ENCODE measurements at places on chromosomes 12 and 14.
A peak's percentile ranks its signal among the peaks of the same experiment; 100 is the strongest.

GRCh38 chr12:12947902-12948301 lies 4.1 kb downstream of the GPRC5D start:
- no peak for DNase-seq

DNA sequence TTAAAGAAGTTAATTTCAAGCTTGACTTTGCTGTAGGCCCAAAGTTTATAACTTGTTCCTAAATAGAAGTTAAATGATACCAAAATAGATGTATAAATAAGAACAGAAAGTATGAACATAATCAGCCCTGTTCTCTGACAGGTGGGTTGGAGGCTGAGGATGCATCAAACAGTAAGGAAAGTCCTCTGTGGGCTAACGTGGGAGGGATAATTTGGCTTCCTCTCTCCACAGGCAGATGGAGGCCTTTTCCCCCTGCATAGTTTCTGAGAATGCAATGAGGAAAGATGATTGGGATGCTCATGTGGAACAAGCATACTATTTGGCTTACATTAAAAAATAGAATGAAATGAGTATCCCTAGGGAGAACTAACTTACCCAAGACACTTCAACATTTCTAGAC lies 56.5 kb downstream of the GARIN6 start:
- no peak for DNase-seq

GRCh38 chr12:41956353-41956752 lies 188.3 kb downstream of the GXYLT1 start:
- DNase-seq, result no peak

DNA sequence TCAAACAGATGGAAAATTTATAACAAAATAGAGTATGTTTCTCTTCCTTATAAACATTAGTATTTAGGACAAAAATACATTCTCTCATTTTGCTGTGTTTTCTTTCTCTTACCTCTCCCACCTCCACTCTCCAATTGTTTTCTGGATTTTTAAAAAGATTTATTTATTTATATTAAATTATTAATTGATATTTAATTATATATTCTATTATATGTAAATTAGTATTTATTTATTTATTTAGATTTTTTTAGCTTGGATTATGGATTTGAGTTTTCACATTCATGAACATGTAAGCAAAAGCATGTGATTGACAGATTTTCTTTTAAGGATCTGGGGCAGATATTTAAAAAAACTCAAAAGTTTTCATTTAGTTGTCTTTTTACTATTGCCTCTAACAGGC lies 35.6 kb downstream of the SCN8A start:
- no peak for DNase-seq

DNA sequence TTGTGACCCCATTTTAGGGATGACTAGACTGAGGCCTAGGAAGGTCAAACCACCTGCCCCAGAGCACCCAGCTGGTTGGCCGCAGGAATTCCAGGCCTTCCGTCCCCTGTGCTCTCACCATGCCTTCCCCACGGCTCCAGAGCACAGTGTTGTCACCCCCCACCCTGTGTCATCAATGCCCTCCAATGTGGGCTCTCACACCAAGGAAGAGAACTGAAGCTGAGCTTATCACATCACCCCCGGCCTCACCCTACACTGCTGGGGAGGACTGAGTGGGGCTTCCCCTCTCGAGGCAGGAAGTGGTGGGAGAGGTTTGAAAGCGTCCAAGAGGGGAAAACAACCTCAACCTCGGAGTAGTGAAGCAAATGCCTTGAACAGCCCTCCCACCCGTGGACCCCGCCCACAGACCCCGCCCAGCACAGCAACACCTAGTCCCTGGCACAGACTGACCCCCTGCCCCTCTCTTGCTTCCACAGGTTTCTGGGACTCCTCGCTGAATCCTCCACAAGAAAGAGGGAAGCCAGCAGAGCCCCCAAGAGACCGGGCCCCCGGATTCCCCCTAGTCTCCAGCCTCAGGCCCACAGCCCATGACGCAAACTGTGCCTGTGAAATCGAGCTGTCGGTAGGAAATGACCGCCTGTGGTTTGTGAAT lies 97.2 kb downstream of the LGMN start:
- DNase-seq, result no peak

DNA sequence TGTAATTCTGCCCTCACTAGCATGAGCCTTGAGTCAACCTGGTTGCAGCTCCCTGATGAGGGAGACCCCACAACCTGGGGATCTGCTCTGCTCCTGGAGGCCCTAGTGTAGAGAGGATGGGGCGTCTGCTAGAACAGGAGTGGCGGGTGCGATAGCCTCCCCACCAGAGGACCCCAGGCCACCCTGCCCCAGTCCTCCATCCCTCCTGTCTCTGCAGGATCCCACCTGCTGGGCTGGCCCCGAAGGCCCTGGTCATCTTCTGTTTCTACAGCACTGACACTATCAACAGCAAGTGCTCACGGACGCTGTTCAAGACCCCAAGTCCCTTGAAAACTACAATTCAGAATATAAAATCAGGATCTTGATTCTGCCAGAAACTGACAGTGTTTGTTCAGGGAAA lies 15.2 kb downstream of the ANHX start:
- no peak for DNase-seq

DNA sequence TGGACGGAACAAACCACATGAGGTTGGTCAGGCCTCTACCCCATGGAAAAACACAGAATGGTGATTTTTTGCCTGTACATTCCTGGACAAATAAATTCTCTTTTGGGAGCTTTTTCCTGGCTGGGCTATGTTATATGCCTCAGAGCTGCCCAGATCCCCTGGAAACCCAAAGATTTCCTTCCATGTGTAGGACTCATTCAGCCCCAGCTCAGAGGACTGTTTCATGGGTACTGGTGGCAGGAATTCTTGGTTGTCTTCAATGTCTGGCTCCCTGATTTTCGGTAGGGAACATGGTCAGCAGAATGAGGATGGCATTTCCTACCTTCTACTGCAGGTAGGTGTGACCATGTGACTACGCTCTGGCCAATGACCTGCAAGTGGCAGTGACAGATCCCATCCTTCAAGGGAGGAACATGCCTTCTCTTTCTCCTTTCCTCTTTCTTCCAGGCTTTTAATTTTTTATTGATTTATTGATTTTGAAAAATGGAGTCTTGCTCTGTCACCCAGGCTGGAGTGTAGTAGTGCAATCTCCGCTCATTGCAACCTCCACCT lies 15.4 kb upstream of the P2RX7 start:
- no peak for DNase-seq

- no peak for DNase-seq
These were observed 120.2 kb downstream of the SAMD4A start for GRCh38 chr14:54686871-54687749.

DNA sequence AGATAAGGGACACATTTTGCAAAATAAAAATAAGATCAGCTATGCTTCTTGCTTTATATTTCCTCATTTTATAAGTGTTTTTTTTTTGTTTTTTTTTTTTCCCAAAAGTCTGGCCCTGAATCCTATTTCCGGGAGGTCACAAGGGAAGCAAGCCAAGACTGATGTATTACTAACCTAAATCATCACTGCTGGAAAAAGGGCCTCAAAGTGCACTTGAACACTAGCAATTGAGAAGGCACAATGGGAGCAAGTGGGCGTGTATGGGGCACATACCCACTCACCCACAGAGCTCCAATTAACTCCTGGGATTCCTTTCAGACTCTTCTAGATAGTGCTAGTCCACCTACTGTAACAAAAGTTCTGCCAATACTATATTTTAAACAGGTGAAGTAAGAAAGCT lies 58.8 kb downstream of the STON2 start:
- DNase-seq, result no peak

DNA sequence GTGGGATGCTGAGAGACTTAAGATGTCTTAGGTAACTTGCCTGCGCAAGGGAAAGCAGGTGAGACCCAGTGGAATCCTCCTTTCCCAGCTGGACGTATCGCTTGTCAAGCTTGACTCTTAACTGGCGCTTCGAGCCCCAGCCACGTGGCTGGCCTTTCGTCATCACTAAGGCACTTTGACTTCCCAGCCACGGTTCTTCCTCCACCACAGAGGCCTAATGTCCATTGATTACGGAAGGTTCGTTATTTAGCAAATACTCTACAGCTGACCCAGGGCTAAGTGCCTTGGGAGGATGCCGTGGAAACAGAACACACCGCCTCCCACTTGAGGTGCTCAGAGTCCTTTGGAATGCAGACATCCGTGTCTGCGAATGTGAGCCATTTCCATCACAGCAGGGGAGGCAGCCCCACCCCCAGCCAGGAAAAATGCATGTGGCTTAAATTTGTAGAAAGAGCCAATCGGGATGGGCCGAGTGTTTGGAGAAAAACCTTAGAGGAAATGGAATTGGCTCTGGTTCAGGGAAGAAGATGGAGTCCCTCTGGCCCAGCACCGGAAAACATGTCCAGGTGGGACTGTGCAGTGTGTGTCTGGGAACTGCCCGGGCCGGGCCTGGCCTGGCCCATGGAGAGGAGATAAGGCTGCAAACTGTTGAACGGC lies 115.7 kb downstream of the PLXNC1 start:
- DNase-seq, result no peak

DNA sequence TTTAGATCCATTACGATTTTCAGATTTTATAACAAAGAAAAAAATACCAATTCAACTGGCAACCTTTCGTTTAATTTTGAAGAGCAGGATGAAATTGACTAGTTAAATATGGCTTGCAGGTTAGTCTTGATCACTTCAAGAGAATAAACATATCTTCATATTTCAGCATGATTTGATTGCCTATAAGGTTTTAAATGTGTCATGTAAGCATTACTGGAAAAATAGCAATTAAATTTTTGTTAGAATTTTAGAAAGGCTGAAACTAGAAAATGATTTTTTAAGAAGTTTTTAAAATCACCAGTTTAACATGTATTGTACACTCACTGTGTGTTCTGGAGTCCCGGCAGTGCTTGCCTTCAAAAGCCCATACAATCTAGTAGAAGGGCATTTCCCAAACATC lies 310.2 kb upstream of the DIO2 start:
- no peak for DNase-seq

GRCh38 chr12:67797185-67797741 lies 148.7 kb downstream of the DYRK2 start:
- DNase-seq, result peak; percentile 30

DNA sequence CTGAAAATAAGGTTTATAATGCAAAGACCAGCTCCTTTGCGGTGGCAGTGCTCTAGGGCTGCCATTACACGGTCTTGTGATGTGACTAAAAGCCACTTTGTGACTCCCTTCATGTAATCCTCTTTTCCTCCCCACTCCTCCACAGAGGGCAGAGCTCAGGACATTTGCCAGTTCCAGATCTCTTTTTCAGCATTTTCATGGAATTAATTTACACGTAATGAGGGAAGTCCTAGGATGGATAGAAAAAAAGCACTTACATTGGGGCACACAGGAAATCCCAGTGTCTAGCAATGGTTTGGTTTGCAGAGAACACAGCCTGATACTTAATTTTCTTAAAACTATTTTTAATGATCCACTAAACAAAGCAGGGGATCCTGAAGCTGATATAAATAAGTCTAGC lies 17.5 kb upstream of the ATF1 start:
- DNase-seq, result no peak

- DNase-seq, result peak; percentile 46
These were observed 13.0 kb upstream of the LBHD2 start for GRCh38 chr14:103070971-103071542.

All from kidney tubule cell (primary cell).